ENCODE measurements at places on chromosomes 5 and 9.

DNA sequence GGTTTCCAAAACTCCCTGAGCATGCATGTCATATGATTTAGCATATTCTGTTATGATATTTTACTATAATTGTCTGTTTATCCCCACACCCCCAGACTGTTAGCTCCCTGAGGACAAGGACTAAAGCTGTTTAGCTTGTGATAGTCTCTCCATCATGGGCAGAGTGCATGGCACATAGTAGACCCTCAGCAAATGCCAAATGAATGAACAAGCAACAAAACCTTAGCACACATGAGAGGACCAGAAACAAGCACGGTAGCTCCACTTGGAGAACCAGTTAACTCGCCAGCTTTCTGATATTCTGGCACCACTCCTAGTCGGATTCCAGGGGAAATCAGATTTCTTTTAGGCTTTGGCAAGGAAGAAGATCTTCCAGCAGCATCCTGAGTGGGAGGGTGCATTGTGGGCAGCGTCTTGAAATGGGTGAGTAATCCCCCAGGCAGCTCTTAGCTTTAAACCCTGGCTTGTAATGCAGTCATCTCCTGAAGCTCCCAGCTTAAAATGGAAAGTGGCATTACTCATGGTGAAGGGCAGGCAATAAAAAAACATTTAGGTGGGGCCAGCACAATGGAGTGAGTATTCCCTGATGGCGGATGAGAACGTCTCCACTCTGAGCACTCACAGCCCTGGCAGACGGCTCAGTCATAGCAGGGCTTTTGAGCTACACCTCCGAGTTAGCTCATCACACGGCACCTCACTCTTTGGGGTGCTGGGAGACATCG is 41.1 kb downstream of the FGF1 start:
- no peak for DNase-seq

DNA sequence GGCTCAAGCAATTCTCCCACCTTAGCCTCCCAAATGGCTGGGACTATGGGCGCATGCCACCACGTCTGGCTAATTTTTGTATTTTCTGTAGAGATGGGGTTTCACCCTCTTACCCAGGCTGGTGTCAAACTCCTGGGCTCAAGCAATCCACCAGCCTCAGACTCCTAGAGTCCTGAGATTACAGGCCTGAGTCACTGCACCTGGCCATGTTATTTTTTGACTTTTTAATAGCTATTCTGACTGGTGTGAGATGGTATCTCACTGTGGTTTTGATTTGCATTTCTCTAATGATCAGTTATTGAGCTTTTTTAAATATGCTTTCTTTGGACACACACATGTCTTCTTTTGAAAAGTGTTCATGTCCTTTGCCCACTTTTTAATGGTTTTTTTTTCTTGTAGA is 38.2 kb downstream of the FBXW2 start:
- no peak for DNase-seq

DNA sequence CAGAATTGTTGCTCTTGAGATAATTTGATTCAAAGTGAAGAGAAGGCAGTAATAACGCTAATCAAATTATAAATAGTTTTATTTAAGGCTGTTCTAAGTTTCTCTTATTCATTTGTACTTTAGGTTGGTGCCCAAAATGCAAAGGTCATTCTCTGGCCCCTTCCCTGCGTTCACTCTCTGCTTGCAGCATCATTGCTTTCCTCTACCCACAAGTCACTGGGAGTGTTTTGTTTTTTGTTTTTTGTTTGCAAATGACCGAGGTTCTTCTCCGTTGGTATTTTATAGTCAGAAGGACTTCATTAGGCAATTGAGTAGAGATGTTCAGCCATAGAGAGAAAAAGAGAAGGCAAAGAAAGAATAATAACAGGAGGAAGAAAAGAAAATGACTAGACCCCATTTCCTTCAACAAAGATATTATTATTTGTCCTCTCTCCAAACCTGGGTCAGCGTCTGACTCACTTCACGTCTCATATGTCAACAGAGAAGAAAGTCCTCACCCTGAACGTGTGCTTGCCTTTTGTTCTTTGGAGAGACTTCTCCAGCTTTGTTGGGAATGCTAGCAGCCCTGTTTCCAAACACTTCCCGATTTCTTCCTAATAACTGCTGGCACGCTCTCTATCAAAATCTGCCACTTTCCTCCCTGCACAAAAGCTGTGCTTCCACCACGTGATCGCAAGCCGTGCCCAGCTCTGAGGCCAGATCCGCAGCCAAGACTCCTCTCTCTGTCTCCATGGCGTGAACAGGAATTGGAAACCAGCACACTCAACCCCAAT is 119.8 kb downstream of the EBF1 start:
- no peak for DNase-seq

DNA sequence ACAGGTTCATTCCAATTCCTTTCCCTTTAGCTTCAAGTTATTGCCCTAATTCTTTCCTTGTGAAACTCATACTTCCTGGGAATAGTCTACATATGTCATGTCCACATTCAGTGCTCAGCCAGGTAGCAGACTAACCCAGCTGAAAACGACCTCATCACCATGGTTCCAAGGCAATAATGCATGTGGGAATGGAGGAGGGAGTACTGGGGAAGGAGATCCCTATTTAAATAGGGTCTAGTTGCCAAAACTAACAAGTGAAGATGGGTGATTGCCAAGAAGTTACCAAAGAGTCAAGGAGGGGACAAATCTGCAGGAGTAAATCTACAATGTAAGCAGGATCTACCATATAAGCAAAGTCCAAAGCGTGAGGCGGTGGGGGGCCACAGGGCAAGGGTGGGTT is 47.3 kb upstream of the MCTP1 start:
- DNase-seq, result no peak

- DNase-seq, result no peak
These were observed 551 bp downstream of the PCDHB6 start for GRCh38 chr5:141150224-141150992.

DNA sequence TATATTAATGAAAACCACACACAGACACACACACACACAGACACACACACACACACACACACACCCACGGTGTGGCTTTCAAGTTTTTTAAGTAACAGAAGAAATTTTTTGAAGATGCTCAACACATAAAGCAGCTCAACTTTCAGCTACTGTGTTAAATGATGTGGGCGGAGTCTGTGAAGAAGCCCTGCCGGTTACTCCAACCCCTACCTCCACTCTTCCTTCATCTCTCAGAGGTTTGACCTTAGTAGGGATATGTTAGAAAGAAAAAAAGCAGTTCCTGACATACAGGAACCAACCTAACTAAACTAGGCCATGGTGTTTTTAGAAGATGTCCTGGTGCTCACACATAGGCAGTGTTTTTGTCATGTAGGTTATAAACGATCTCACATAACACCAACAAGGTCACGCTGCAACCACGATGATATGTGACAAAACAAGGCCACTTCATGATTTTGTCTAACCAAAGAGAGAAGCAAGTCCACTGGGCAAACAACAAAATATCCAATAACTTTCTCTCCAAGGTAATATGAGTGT is 112.8 kb downstream of the EMB start:
- no peak for DNase-seq

- no peak for DNase-seq
These were observed 352.6 kb downstream of the CSNK1G3 start for GRCh38 chr5:123864578-123864977.

DNA sequence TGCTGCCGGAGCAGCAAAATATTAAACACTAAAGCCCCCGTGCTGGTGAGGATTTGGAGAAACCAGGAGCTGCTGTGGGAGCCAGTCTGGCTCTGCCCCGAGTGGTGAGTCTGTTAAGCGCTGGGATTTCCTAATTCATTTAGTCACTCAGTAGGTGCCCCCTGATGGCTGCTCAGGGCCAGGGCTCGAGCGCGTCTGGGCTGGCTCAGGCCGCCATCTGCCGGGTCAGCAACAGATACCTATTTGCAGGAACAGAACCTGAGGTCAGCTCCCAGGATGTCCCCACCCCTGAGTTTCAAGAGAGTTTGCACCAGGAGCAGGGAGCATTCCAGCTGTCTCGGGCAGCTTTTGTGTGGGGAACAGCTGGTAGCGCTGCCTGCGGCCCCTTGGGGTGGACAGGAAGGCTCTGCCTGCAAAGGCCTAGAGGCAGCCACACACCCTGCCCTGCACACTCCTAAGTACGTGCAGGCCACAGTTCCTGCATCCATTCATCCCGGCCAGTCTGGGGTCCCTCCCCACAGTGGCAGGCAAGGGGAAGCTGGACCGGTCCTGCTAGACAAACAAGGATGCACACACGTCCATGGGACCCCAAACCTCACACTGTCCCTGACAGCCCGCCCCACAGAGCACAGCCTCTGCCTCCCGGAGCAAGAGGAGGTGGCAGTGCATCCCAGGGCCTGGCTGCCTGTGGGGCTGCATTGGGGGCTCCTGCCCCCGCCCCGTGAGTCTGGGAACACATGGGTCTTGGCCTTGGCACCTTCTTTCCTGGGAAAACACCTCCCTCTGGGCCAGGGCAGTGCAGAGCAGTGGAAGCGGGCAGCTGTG is 83.7 kb downstream of the ADAMTS2 start:
- DNase-seq, result no peak

DNA sequence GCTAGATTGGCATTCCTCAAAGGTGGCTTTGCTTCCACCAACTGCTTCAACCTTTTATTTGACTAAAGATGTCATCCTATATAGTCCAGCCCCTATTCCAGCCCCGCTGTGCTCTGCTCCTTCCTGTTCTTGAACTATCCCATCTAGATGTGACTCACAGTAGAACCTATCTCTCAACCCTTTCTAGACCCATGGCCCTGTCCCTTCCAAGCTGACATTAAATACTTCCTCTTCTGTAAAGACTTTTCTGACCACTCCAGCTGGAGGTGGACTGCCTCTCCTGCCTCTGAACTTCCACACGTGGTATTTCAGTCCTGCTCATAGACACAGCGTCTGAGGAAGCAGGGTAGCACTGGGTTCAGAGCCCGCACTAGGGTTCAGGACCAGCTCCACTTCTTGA is 32.4 kb downstream of the OSTF1 start:
- DNase-seq, result no peak

DNA sequence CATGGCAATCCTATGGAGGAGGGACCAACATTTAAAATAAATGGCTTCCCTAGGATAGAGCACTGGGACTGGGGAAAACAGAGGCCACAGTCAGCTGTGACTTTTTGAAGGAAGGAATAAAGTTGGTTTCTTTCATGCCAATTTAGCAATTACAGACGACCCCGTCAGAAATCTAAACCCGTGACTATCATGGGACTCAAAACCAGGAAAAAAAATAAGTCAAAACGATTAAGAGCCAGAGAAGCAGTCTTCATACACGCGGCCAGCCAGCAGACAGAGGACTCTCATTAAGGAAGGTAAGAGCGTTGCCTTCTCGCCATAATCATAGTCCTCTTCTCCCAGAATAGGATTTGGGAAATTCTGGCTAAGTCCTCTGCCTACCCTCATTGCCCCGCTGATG is at the start of gene MLANA:
MLANA (plus strand) TSS at position 249 of the 400 bp plus-strand sequence. CDS start 1,586 bp downstream, outside the sequence.
- no peak for DNase-seq

DNA sequence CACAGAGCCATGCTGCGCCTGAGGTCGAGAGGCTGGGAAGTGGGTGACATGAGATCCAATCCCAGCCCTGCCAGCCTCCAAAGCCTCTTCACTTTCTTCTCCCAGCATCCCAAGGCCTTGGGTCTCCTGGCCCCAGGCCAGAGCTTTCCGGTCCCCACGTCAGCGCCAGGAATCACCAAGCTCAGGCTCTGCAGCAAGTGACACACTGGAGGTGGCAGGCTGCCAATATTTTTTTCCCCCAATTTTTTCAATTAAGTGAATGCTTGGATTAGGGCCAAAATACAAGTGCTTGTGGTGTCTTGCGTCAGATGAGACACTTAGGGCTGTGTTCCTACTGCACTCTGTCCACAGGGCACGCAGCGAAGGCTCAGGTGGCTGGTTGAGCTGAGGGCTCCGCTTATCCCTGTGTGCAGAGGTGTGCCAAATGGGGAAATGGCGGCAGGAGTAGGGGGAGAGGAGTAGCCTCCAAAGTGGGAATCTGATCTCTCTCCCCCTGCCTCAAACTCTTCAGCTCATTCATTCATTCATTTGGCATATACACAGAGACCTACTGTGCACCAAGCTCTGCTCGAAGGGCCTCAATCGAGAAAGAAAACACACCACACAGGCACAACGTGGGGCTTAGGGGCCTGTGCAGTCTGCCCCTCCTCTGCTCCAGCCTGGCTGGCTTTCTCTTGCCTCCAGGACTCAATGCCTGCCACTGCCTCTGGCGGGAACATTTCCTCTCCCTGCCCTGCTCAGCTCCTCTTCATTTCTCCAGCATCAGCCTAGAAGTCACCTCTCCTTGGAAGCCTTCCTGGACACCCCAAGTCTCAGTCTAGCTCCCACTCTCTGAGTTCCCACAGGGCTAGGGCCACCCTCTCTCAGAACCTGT is 16.6 kb downstream of the SH3PXD2B start:
- DNase-seq, result no peak

DNA sequence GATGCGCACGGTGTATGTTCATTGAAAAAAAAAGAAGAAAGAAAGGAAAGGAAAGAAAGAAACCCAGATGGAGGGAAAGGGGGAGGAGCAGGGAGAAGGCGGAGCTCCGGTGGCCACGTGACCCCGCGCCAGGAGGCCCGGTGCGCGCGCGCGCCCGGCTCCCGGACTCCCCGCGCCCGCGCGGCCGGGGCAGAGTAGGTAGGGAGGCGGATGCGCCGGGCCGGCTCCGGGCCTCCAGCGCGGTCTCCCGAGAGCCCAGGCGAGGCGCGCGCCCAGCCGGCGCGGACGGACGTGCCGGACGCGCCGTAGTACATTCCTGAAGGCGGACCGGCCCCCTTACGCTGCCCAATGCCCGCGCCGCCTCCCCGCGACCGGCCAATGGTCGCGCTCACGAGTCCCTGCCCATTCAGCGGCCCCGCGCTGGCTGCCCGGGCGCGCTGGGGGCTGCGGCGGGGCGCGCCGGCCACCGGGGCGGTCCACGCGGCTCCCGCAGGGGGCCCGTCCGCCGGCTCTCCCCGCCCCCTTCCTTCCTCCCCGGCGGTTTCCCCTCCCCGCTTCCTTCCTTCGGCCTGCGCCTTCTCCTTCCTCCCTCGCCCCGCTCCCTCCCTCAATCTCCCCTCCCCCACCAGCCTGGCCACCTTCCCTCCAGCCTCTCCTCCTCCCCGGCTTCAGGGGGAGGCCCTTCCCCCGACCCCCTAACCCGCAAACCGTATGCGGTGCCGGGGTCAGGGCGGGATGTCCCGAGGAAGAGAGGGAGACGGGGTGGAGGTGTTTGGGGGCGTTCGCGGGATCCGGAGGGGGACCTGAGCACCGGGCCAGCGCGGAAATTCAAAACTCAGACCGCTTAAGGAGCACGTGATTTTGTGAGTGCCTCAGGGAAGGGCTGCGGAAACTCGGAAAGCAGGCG is 5.8 kb downstream of the PTCH1 start:
- DNase-seq, result peak; percentile 81

- no peak for DNase-seq
These were observed 226.8 kb upstream of the ATP10B start for GRCh38 chr5:161078793-161079192.

GRCh38 chr5:86797677-86798076 is 179.9 kb downstream of the COX7C start:
- DNase-seq, result no peak

Measured in activated CD4-positive, alpha-beta T cell treated with anti-CD3 and anti-CD28 coated beads for 24 hours (primary cell).